ENCODE measurements at places on chromosomes 3 and 15.
A peak's percentile ranks its signal among the peaks of the same experiment; 100 is the strongest.

GRCh38 chr3:58535531-58536500 lies 1.2 kb downstream of the ACOX2 start:
- DNase-seq = no peak

- no peak for DNase-seq
Observed at GRCh38 chr3:140219291-140219690, 284.3 kb downstream of the CLSTN2 start.

DNA sequence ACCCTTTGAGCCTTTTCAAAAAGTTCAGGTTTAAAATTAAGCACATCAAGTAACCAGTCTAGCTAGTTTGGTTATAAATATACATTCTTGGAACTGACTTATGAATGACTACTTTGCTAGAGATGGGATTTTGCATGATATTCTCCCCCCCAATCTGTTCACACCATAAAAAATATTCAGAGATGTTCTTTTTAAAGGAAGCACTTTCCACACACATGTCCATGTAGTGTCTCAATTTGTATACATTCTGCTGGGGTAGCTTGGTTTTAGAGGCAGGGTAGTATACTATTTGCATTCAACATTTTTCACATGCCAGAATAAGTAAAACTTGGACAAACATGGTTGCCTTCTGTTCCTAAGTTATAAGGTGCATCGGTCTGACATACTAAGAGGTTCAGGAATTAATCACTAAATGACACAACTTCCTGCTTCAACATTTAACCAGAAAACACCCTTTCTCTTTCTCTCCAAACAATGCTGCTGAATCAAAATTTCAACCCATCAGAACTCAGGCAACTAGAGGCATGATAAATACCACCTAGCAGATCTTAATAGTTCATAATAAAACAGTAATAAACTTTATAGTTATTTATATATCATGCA lies 57.0 kb downstream of the SUMF1 start:
- DNase-seq = no peak

DNA sequence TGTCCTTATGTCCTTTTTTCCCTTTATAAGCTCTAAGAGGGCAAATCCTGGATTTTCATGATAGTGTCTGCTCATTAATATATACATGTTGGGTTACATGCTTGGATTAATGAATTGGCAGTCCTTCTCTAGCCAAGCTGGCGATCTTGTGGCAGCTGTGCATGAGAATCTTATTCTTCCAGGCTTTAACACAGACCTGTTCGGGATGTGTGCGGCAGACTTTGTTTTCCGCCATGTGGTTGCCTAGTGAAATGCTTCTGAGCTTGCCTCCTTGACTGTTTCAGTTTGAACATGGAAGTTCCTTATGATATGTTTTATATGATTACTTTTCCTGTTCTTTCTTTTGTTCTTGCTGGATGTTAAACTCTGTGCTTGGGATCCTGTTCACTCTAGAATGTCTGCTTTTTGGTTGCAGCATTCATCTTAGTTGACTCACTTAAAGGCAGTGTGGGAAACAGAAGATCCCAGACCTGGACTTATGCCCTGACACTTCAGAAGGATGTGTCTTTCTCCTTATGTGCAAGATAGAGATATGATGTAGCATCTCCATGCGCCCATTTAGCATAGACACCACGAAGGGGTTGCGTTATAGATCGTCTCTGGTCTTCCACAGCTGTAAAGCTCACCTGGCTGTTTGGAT lies 7.2 kb downstream of the CHCHD6 start:
- DNase-seq = no peak

DNA sequence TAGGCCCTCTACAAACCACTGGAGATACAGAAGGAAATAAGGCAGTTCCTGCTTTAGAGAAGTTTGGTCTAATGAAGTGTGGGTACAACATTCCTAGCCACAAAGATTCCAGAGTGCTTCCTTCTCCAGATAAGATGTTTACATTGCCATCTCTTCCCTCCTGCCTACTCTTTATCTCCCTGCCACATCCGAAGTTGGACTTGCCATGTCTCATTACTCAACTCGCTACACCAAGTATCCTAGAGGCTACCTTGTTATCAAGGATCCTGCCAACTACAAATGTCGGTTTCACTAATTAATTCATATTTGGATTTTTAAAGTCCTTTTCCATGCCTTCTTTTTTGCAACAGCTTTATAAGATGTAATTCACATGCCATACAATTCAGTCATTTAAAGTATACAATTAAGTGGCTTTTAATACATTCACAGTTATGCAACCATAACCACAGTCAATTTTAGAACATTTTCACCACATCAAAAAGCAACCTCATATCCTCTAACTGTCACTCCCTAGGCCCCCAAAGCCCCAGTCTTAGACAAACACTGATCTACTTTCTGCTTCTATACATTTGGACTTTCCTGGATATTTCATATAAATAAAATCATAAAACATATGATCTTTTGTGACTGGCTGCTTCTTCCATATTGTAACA lies 53.7 kb upstream of the CSTA start:
- no peak for DNase-seq

GRCh38 chr3:157089455-157090221 lies 70.3 kb downstream of the CCNL1 start:
- no peak for DNase-seq

DNA sequence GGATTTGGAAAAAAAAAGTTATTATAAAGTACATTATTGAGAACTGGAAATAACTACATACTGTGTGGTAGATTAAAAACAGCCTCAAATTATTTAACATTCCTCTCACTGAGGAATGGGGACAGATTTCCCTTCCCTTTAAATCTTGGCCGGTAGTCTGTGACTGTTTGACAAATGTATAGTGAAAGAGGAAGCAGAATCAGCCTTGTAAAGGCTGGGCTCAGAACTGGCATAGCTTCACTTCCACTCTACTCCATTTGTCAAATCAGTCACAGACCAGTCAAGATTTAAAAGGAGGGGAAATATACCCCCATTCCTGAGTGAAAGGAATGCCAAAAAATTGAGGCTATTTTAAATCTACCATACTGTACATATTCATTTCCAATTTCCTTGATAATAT lies 18.2 kb upstream of the B4GALT4 start:
- DNase-seq = no peak

DNA sequence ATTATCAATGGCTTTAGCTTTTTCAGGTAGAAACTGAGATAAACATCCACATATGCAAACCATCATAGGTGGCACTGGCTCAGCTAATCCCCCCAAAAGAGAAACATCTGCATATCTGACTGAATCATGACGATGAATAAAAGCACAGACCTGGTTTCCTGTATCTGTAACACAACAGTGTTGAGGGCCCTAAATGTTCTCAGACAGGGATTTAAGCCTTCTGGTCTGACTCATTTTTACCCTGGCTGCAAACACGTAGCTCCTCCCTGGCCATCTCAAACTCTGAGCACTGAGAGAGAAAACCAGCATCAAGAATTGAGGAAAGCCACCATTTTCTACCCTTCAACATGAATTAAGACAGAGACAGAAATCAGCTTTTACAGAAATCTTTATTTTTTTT lies 35.2 kb downstream of the GLB1 start:
- peak; percentile 39 for DNase-seq

DNA sequence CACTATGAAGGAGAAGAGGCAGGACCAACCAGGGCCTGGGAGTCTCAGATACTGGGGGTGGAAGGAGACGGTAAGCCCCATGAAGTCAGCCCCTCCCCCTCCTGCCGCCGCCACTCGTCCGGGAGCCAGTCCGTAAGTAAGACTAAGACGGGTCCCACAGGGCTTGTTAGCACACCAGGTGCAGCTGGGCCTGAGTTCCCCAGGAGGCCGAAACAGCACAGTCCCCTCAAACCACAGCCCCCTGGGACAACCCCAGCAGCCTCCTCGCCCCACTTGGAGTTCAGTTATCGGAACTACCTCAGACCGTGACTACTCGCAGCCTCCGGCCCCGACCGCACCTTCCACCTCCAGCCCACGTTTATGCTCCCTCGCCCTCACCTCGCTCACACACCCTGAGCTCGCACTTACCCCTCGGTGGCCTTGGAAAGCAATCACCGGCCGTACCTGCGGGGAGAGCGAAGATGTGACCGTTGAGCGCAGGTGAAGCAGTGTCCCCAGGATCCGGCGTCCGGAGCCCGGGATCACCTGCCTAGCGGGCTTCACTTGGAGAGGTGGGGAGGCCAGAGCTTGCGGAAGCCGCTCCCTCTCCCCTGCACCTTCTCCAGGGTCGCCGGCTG lies 557 bp downstream of the ELL3 start:
- no peak for DNase-seq

DNA sequence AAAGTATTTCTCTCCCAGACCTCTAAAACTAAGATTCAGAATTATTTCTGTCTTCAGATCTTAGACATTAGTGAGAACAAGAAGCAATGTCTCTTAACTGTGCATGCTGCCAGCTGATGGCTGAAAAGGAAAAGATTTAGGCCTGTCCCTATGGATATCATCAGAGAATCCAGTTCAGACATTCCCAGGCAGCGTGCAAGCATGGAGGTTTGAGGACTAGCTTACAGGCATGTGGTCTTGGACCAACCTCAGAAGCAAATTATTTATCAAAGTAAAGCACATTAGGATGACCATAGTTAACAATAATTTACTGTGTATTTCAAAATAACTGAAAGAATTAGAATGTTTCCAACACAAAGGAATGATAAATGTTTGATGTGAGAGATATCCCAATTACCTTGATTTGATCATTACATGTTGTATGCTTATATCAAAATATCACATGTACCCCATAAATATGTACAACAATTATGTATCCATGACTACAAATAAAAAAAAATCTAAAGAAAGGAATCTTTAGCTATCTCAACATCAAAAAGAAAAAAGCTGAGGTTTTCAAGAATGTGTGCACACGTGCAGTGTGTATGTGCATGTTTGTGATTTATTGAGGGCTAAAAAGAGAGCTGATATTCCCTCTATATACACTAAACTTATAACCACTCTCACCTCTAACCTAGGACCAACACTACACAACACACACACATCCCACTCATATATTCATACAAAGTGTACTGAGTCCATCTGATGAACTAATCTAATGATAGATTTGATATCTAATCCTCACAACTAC lies 108.9 kb upstream of the THBS1 start:
- no peak for DNase-seq

- no peak for DNase-seq
Observed at GRCh38 chr15:92112180-92112579, 258.7 kb downstream of the SLCO3A1 start.

DNA sequence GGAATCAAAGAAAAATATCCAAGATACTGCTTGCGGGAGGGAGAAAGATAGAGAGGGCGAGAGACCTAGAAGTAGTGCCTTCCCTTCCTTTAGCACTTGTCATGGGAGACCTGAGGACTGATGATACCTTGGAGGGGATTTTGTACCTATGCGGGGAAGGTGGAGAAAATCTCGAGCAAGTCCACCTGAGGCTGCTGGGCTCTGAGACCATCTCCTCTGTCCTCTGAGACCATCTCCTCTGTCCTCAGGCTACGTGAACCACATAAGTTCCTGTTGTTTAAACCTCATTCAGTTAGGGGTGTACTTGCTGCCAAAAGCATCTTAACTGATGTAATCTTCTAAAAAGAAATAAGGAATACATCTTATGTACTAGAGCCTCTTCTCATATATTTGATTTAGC lies 164.9 kb downstream of the NR2F2 start:
- DNase-seq = no peak

DNA sequence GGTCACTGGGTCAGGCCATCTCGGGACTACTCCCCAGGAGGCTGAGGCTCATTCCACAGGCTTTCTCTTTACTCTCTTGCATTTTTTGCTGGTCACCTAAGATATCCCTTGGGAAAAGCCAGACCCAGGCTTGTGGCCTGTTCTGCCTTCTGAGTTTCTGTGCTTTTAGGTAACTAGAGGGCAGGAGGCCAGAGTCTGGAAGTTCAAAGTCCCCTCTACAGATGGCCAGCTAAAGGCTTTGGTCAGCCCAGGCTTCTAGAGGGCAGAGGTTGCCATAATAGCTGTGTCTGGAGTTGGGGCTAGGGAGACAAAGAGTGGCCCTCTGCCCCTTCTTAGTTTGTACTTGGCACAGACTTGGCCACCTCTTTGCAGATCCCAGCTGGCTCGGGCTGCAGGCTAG lies 8.4 kb upstream of the PARP6 start:
- no peak for DNase-seq

GRCh38 chr3:181252631-181253030 lies 263.1 kb upstream of the DNAJC19 start:
- no peak for DNase-seq

- no peak for DNase-seq
Observed at GRCh38 chr3:155202626-155203025, 90.9 kb downstream of the STRIT1 start.
